ENCODE measurements at places on chromosomes 2 and 18.
A peak's percentile ranks its signal among the peaks of the same experiment; 100 is the strongest.

DNA sequence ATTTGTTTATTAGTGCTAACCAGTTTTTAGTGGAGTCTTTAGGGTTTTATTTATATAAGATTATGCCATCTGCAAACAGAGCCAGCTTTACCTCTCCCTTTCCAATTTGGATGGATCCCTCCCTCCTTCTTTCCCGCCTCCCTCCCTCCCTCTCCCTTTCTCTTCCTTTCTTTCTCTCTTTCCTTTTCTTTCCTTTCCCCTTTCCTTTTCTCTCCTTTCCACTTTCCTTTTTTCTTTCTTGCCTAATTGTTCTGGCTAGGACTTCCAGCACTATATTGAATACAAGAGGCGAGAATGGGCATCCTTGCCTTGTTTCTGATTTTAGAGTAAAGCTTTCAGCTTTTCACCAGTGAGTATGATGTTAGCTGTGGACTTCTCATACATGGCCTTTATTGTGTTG is 24.1 kb downstream of the COLEC11 start:
- no peak for DNase-seq

DNA sequence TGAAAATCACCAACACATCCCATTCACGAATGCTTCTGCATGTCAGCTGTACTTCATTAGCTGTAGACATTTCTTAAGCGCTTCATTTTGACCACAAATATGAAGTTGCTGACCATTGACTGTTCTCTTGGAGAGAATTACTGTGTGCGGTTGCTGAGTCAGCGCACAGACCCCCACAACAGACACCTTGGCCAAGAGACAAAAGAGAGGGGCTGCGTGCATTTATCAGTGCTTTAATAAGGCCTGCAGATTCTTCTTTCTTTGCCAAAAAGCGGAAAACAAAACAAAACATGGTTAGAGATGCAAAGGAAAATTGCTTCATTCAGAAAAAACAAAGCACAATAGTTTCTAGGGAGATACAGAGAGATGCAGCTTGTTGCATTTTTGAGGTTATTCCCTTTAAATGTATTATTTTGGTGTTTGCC is 174.7 kb downstream of the ACKR3 start:
- no peak for DNase-seq

DNA sequence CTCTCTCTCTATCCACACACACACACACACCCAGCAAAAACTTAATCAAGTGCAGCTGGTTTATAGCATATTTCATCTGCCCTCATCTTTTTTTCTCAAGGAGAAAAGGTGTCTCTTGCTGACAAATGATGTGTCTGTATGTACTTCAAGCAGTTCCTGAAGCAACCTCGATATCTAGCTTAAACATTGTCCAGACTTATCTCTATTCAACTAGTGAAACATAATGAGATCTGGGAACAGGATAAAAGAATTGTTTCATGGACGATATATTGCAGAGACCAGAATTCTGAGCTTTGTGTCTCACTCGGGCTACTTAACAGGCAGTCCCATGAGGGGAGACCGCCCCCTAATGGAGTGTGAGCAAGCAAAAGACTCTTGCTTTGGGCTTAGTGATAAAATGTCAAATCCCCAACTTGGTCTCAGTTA is 929.2 kb upstream of the SOX11 start:
- DNase-seq: no peak

DNA sequence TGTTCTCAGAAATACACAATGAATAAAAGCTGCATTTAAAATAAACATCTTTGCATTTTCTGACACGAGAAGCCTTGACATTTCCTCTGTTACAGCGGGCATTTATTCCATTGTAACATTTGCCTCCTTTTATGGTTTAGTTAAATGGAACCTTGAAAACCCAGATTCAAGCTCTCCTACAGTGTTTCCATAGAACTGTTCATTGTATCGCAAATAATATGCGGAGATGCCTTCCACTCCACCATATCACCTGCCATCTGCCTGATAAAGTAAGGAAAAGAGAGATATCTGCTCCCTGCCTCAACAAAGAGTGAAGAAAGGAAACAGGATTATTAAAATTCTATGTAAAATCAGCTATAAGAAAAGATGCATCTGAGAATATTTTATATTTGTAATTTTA is 69.8 kb downstream of the CDH19 start:
- DNase-seq: no peak

DNA sequence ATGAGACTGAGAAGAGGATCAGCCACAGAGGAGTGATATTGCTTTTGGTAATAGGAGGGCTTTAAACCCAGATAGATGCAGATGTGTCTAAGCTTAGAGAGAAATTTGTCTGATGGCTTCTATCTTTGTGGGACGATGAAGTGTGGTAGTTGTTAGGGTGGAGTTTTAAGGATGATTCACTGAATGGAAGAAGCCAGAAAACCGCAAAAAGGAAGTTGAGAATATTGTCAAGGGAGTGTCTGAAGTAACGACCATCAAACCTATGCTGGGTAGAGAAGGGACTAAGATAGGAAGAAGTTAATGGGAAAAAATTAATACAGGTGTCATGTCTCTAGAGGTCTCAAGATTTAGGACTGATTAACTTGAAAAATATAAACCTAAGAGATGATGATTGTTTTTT is 195.6 kb upstream of the MC4R start:
- no peak for DNase-seq

GRCh38 chr2:211380041-211380440 is 823.6 kb downstream of the CPS1 start:
- no peak for DNase-seq

DNA sequence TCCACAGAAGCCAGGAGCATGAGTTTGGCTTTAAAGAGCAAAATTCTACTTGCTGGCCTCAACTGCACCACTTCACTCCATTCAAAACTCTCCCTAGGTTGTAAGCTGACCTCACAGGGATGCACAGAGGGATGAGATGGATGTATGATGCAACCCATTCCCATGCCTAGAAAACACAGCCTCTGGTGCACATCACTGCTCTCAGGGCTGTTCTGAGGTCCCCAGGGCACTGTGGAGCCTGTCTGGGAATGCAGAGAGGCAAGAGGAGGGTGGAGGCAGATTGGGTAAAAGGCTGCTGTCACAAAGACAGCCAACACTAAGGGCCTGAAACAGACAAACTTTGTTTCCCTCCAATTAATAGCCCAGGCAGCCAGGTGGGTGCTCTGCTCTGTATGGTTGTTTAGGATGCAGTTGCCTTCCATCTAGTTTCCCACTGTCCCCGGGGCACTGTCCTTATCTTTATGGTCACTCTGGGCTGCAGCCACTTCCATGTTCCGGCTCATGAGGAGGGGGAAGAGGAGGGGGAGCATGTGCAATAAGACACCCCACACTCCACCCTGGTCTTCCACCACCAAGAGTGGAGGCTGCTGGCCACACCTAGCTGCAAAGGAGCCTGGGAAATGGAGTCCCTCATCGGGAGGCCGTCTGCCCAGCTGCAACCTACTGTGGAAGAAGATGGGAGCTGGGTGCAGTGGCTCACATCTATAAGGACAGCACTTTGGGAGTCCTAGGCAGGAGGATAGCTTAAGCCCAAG is 7.0 kb downstream of the GPR45 start:
- DNase-seq: no peak

- DNase-seq: no peak
These were observed 180.9 kb downstream of the PDE1A start for GRCh38 chr2:182245963-182246362.

DNA sequence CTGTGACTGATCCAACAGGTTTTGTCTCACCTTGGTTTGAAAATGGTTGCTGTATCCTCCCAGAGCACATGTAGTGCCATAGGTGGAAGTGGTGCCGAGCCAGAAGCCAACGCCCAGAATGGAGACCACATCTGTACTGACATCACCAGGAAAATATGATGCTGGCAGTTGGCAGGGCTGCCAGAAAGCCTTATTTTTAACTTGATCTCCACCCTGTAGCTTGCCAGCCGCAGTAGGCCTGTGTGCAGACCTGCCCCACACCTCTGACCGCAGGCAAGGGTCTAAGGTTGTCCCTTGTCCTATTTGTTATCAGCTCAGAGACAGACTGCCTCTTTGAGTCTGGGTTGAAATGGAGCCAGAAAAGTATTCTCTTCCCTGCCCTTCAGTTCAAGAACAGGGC is 123.5 kb upstream of the EML6 start:
- no peak for DNase-seq

GRCh38 chr2:49403637-49404036 is 249.3 kb upstream of the FSHR start:
- DNase-seq: no peak

GRCh38 chr2:176114120-176114929 is 2.3 kb upstream of the HOXD10 start:
- no peak for DNase-seq

DNA sequence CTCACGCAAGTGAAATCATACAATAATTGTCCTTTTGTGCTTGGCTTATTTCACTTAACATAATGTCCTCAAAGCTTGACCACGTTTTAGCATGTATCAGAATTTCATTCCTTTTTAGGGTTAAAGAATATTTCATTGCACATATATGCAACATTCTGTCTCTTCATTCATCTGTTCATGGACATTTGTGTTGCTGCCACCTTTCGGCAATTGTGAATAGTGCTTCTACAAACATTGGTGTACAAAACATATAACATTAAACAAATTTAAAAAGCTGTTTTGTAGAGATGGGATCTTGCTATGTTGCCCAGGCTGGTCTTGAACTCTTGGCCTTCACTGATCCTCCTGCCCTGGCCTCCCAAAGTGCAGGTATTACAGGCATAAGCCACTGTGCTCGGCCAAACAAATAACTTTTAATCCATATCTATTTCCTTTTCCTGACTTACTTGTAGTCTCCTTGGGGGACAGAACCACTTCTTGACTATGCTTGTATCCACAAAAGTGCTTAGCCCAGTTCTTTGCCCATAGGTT is 209.3 kb downstream of the SLC4A3 start:
- no peak for DNase-seq

GRCh38 chr18:6666012-6666685 is 63.4 kb upstream of the ARHGAP28 start:
- DNase-seq: no peak

DNA sequence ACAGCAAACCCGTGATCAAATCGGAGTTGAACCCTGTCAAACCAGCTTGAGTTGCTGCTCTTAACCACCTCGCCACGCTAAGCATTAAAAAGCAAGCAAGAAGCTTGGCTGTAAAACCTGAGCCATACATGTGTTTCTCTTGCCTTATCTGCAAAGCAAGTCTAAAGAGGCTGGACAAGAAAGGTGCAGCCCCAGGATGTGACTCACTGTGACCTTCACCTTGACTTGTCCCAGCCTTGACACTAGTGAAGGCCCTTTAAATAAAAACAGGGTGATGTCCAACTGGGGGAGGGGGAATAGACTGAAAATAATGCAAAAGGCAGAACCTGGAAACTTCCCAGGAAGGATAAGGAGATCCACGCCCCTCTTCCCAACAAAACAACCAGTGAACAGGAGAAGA is 127.6 kb upstream of the NPAS2 start:
- no peak for DNase-seq

- DNase-seq: no peak
These were observed 35.9 kb downstream of the KLF7 start for GRCh38 chr2:207129821-207130220.

DNA sequence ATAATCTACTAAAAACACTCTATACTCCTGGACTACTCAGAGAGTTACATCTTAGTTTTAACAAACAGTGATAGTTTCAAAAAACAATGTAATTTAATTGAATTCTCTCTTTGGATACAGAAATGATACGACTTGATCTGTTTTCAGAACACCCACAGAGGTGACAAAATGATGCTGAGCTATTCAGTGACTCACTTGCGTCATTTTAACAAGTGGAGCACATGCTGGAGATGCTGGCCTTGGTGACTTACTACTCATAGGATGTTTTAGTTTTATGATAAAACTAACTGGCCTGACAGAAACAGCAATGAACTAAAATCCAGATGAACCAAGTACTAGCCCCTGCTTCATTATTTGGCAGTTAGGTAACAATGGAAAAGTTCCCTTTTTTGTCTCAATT is 101.3 kb upstream of the ITGB6 start:
- peak; percentile 83 for DNase-seq

GRCh38 chr2:70534183-70534836 is 19.3 kb downstream of the TGFA start:
- DNase-seq: no peak

GRCh38 chr18:57941841-57942489 is 102.1 kb upstream of the NEDD4L start:
- DNase-seq: no peak

GRCh38 chr18:46265196-46266156 is 161.3 kb downstream of the HAUS1 start:
- DNase-seq: peak; percentile 30

- peak; percentile 34 for DNase-seq
These were observed 106.7 kb upstream of the YPEL5 start for GRCh38 chr2:30040147-30040546.

DNA sequence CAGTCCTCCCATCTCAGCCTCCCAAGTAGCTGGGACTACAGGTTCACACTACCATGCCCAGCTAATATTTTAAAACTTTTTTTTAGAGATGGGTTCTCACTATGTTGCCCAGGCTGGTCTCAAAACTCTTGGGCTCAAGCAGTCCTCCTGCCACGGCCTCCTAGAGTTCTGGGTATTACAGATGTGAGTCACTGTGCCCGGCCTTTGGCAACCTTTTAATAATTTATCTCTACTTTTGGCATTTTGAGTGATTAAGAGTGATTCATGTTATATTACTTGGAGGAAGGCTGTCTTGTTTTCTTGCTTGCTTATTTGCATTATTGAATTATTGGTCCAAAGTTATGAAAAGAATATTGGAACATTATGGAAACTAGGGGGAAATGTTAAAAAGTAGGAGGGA is 24.3 kb downstream of the NCOA1 start:
- no peak for DNase-seq

DNA sequence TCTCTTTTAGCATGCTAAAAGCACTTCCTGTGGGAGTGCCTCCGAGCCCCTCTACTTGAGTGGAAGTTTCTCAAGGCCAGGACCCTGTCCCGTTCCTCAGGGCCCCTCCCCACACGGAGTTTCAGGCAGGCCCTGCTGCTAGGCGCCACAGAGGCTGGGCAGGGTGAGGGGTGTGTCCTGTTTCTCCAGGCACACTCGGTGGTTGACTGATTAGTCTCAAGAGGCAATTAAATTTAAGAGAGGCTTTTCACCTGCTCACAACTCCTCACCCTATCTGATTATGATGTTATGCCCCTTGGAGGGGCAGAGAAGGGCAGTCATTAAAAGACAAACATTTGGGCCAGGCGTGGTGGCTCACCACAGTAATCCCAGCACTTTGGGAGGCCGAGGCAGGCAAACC is 160.8 kb upstream of the HAAO start:
- no peak for DNase-seq

GRCh38 chr2:126482582-126483464 is 173.1 kb upstream of the GYPC start:
- peak; percentile 7 for DNase-seq

- DNase-seq: no peak
These were observed 215.5 kb downstream of the CYP26B1 start for GRCh38 chr2:71932037-71932779.

DNA sequence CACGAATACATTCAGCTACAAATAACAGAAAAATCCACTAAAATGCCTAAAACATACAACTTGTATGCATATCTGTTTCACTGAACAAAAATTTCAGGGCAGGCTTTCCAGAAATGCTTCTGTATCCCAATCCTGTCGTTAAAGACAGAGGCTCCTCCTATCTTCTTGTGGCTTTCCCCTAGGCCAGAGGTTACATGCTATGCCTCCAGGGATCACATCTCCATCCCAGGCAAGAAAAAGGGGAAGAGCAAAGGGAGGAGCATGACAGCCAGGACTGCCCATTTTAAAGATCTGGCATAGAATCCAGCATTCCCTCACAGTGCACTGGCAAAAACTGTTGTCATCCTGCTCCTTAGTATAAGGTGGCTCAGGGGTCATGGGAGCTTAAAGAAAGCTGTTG is 268.7 kb upstream of the SETBP1 start:
- DNase-seq: no peak

- DNase-seq: no peak
These were observed 224.8 kb upstream of the NRXN1 start for GRCh38 chr2:51256736-51257135.
